ENCODE measurements at places on chromosomes 6 and 20. TPM values are rescaled to one million over a fixed set of nuclear protein-coding genes. Genes with fewer than 3 reads are reported as not detected.

DNA sequence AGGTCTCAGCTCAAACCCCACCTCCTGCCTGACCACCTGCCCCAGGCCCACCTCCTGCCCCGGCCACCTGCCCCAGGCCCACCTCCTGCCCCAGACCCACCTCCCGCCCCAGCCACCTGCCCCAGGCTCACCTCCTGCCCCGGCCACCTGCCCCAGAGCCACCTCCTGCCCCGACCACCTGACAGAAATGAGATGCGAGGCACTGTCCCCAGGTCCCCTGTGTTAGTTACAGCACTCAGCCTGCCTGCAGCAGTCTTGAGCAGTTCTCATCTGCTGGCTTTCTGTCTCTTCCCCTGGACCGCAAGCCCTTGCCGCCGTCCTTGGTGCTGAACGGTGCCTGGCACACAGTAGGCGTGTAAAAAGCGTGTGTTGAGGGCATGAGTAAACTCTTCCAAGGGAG is 79.5 kb downstream of the CDH4 start:
- DNase-seq = no peak

Gene JPH2
- 9.9 TPM for total RNA-seq

DNA sequence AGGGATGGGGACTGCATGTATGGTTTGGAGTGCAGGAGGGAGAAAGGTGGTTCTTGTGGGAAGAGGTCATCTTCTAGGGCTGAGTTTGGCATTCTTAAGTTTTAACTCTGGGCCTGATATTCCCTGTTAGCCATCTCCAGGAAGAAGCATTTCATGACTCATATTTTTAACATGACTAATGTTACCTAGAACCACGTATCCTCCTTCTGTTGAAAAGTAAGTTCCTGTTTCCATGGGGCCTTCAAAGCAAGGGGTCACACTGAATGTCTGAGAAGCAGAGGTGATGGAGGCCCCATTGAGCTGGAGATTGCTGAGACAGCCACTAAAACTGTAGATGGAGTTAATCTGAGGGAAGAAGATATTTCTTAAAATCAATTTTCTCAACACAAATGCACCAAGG is 30.2 kb downstream of the FAM229B start:
- DNase-seq = no peak

DNA sequence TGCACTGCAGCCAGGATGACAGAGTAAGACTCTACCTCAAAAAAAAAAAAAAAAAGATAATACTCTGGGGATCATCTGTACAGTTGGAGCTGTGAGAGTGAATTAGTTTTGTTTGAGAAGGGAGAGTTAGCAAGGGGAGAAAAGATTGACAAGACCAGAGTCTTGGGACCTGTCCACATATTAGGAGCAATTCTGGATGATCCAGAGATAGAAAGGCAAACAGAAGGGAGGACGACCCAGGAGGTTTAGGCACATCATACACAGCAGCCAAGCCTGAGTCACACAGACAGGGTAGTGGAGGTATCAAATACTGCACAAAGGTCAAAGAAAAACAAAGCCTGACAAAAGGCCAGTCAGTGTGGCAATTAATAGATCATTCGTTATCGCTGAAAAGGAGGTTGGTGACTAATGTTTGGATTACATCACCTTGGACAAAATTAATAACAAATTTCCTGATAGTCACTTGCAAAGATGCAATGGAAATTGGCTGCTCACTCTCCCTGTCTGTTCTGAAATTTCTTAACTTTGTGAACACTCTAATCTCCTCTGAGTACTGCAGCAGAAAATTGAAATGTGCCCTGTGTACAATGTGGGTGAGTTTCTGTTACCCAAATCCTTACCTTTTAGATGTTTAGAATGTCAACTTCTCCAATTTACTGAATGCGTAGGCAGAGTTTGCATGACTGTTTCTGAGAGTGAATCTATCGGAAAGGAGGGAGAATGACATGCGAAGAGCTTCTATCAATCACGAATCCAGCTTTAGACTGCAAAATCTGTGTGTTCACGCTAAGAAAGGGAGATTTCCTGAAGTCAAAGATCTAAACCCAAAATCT is 105.4 kb downstream of the TSHZ2 start:
- DNase-seq = peak; percentile 34

DNA sequence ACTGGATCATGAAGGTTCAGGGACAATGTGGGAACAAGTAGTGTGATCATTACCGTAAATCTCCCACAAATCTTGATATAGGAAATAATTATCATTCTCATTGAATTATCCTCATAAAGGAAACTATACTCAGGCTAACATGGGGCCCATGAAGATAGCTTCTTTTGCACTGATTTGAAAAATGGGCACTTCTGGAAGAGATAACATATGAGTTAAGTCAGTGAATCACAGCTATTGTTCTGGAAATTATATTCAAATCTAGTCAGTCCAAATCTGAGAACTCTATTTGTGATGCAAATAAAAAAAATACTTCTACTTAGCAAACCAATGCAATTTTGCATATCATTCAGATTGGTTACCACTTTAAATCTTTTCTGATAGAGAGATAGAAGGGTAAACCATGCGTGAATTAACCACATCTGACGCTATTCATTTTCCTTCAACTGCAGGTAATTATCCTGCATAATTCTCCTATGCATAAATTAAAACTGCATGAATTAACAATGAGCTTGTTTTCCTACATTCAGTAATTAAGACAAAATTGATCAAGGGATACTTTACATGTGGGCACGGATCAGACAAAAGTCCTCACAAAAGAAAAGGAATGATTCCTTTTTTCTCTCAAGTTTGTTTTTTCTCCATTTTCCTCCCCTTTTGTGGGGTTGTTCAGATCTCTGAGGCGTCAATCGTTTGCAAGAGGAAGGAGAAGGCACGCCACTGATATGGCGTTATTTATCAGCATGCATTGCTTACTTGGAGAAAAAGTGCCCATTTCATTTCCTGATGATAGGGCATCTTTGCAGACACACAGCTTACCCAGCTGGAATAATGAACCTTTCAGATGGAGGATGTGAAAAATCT is 36.4 kb downstream of the RIPOR2 start:
- no peak for DNase-seq

DNA sequence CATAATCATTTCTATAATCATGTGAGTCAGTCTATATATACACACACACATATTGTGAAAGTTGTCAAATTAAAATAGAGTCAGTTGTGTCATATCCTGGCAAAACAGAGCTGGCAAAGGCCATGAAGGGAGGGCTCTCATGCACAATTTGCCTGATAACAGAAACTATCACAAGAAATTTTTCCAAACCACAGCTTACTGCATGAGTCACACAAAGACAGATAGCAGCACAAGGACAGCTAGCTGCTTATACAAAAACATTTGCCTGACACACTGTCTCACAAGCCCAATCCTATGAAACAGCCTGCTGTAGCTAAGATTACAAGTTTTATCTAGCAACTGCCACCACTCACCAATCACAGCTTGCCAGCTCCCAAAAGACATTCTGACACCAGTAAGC is 848.5 kb upstream of the MAN1A1 start:
- DNase-seq = peak; percentile 3

Data from MG63 (cell line).